ENCODE measurements at places on chromosomes 12 and 14. TPM values are rescaled to one million over a fixed set of nuclear protein-coding genes. Genes with fewer than 3 reads are reported as not detected.
A peak's percentile ranks its signal among the peaks of the same experiment; 100 is the strongest.

- no peak for DNase-seq
These were observed 36.9 kb upstream of the TSPAN8 start for GRCh38 chr12:71194657-71195056.

DNA sequence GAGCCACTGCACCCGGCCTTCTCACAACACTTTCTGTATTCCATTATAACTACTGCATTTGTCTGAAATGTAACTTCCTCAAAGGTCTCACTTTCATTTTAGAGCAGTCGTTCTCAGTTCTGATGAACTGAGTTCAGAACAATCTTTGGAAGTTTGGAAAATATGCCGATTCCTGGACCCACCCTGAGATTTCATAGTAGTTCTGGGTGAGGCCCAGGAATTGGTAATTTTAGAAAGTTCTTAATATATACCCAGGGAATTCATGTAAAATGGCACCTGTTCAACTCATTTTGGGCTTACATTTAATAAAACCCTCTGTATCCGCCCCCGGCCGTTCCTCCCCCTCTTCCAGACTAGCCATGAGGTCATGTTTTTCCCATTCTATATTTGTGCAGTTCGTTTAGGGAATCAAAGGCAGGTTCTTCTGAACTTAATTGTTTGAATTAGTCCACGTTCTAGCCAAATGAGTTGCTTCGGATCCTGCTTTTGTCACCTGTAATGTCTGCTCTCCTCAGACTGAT is 5.9 kb downstream of the GSG1 start:
- DNase-seq: no peak
- H3K36me3 ChIP-seq: no peaks in the 10 kb centered on the region
- H3K27me3 ChIP-seq: no peaks in the 10 kb centered on the region
- peak overlapping the region; percentile 17 for H3K4me3 ChIP-seq

GRCh38 chr12:46430340-46430948 is 57.9 kb upstream of the SLC38A2 start:
- peak overlapping the region; percentile 64 for H3K27ac ChIP-seq
- DNase-seq: no peak
- H3K36me3 ChIP-seq: no peaks in the 10 kb centered on the region
- no peaks in the 10 kb centered on the region for H3K27me3 ChIP-seq
- H3K4me1 ChIP-seq: peaks cover 19% of the 10 kb centered on the region

DNA sequence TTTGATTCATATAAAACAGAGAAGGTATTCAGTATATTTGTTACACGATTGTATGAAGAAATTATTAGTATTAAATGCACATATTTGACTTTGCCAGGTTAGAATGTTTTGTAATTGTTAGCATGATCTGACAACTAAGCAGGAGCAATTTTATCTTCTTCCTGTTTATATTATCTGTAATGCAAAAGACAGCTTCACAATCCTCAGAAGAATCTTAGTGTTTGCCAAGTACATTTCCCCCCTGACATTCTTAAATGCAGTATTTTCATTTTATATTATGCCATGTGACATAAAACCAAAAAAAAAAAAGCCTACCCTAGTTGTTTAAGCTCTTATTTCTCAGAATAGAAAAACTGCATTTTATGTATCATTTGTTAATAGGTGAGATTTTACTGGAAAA is 469.4 kb downstream of the FOXG1 start:
- no peaks in the 10 kb centered on the region for H3K4me1 ChIP-seq
- DNase-seq: no peak
- no peak overlapping the region for H3K4me3 ChIP-seq
- no peaks in the 10 kb centered on the region for H3K27me3 ChIP-seq

- H3K27ac ChIP-seq: no peak overlapping the region
- no peak for DNase-seq
- no peaks in the 10 kb centered on the region for H3K27me3 ChIP-seq
- H3K36me3 ChIP-seq: no peaks in the 10 kb centered on the region
- H3K4me3 ChIP-seq: no peak overlapping the region
- H3K4me1 ChIP-seq: no peaks in the 10 kb centered on the region
These were observed 7.6 kb downstream of the RNASE11 start for GRCh38 chr14:20580242-20580641.

DNA sequence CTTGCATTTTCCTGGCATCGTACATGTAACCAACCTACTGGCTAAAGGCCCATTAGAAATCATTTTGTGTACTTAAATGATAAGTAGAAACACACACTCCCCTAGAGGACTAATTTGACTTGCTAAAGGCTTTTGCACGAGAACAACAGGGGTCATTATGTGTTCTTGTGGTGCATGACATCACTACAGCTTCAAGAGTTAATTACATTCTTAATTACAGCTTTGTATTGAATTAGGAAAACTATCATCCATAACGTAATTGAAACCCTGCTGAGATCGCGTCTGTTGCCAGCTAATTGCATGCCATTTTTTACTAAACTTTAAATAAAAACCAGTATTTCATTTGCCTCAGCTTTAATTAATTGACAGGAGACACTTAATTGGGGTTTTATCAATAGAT is 51.4 kb downstream of the TMEM132C start:
- H3K27ac ChIP-seq: no peak overlapping the region
- no peaks in the 10 kb centered on the region for H3K4me1 ChIP-seq
- no peak for DNase-seq
- H3K4me3 ChIP-seq: no peak overlapping the region

Gene SOS2
- 18.6 TPM for polyA plus RNA-seq

Gene KLRG1
- not detected for polyA plus RNA-seq
